AG09309 (cell line): ENCODE measurements at places on chromosomes 7 and 10.

- DNase-seq, result peak; percentile 11
These were observed 494.1 kb upstream of the SEMA3A start for GRCh38 chr7:84688671-84689070.

DNA sequence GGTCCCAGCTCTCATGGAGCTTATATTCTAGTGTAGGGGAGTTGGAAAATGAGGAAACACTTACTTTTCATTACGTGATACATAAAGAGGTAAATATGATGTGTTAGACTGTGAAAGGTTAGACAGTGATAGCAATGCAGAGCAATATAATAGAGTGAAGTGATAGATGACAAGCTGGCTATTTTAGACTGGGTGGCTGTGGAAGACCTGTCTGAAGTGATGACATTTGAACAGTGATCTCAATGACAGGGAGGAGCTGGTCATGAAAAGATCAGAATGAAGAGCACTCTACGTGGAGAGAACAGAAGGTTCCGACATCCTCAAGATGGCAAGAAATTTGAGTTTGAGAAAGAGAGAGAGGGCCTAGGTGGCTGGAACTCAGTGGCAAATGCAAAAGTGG is 118.9 kb upstream of the MKLN1 start:
- DNase-seq, result no peak

DNA sequence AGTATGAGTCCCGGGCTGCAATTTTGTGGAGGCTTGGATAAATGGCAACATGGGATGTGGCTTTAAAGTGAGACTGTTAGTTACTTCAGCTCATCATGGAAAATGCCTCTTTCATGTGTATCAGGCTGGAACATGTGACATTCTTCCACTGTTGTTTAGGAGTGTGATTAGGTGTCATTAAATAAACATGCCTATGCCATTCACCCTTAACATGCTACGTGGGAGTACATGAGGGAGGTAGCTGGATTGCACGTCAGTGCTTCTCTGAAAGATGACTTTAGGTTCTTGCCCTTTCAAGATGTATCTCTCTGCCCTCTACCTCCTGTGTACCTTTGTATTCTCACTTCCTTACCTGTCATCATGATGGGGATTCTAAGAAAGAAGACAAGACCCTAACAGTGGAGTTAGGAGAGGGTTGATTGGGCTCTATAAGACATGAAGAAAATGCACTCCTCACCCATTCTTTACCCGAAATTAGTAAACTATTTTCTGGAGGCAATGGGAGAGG is 8.9 kb downstream of the AKR1E2 start:
- DNase-seq, result no peak

DNA sequence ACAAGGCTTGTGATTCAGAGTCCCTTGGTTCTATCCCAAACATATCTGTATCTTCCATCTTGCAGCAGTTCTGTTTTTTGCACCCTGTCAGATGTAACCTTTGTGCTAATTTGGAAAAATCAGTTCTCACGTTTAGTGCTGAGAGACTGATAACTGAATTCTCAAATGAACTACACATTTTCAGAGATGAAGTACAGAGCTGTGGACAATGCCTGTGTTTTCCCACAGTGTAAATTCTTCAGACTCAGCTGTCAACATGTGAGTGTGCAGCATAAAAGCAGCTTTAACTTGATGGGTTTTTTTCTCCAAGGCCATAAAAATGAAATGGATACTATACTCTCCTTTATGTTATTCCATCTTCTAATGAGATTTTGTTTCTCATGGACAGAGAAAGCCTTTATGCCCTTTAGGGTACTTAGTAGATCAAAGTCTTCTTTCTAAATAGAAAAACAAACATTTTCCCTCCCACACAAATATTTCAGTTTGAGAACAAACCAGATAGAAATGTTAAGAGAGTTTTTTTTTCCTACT is 150.9 kb downstream of the SEMA3A start:
- DNase-seq, result no peak

GRCh38 chr7:48363174-48363573 is 191.9 kb downstream of the ABCA13 start:
- no peak for DNase-seq

GRCh38 chr7:45461026-45461425 is 113.1 kb upstream of the ADCY1 start:
- no peak for DNase-seq

GRCh38 chr7:121187222-121187621 is 141.6 kb upstream of the WNT16 start:
- no peak for DNase-seq

- no peak for DNase-seq
These were observed 1.3 kb downstream of the NOS3 start for GRCh38 chr7:150992051-150992640.
